ENCODE measurements at places on chromosomes 16 and 17.

DNA sequence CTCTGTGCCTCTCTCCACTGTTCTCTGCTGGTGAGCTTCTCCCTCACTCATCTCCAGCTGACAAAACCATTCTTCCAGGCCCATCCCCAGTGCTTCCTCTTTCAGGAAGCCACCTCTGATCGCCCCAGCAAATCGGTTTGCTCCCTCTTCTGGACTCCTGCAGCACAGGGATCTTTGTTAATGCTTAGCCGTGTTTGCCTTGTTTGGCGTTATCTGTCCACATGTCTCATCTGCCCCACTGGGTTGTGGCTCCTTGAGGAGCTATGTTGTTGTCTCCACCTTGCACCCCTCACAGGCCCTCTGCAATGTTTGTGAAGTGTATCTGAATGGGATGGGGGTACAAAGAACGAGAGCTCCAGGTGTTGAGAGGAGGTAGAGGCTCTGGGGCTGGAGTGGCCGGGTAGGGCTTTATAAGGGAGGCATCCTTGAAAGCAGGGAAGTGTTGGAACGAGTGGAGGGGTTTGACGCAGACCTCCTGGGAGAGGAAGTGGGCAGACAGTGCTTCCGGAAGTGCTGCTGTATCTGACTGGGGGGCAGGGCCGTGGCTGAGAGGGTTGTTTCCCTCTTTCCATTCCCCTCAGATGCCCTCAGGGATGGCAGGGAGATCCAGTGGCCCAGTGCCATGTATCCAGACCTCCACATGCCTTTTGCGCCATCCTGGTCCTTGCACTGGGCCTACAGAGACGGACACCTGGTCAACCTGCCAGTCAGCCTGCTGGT, 27.8 kb downstream of the CASKIN2 start:
- peak; percentile 22 for DNase-seq

DNA sequence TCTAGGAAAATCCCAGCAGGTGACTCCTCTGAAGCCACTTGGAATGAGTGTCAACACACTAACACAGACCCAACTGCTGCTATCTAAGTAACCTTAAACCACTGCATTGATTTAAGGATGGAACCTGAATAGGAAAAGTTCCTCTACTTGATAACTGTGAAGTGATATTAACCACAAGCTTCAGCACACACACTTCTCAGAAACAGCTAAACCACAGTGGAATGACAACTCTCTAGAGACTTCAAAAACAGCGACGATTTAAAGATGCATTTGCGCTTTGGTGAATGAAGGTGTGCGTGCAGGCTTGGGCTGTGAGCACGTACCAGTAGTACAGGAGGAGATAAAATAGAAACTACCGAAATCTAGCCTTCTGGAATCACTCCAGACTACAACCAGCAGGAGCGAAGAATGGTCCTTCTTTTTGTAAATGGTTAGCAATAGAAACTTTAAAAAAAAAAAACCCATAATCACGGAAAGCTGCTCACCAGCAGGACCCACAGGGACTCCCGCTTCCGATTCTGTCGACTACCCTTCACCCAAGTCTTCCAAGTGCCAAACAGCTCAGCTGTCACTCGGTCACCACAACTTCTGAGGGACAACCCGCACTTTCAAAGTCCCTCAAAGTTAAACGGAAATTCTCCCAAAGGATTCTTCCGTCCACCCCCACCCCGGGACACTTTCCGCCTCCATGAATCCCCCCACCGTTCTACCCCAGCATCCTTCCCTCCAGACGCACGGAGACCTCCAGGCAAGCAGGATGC, 137.7 kb upstream of the CORO6 start:
- peak; percentile 5 for DNase-seq

DNA sequence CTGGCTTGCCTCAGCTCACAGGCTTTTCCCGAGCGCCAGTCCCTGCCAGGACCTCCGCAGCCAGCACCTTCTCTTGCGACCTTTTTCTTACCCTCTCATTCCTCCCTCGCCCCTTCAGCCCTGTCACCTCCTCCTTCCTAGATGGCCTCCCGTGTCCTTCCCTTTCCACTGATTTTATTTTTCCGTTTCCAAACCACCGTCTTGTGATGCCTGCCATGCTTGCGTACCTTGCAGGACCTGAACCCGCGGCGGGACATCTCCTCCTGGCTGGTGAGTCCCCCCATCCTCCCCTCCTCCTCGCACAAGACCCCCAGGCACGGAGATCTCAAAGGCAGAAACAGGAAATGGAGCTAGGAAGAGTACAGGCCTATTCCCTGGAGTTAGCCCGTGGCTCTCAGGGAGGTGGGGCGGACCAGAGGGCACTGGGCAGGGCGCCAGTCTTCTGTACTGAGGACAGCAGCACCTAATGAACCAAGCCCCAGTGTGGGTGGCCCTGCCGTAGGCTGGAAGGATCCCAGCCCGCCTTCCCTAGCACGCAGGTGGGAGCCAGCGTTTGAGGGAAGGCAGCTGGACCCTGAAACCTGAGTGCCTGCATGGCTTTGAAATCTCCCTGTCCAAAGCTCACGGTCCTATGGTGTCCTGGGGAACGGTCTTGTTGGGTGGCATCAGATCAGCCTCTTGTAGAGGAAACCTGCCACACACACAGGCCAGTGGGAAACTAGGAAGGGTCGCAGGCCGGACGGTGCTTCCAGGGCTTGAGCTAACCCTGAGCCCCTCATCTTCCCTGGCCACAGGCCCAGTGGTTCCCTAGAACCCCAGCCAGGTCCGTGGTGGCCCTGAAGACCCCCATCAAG, 612 bp downstream of the CISD3 start:
- no peak for DNase-seq

- DNase-seq = no peak
Observed at GRCh38 chr17:66634193-66634592, 200.7 kb upstream of the CACNG5 start.

GRCh38 chr16:28542646-28543045, 3.9 kb upstream of the NUPR1 start:
- no peak for DNase-seq

DNA sequence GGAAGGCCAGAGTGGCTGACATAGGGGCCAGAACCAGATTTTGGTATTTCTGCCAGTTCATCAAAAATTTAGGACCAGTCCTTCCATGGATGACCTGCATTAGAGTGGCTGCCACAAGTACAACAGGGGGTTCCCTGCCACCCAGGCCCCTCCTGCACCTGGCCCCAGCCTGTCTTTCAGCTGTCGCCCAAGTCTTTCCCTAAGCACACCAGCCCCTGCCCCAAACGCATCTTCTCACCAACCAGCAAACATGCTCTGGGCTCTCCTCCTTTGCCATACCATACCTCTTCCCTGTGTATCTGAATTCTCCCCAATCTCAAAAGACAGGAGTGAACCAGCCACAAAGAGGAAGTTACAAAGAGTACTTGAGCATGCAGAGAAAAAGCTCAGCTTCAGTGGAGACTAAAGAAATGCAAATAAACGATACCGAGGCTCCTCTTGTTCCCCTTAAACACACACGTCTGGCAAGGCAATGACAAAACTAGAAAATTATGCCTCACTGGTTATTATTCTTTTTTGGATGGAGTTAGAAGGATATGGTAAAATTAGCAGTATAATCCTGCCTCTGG, 130.6 kb downstream of the DYNLRB2 start:
- DNase-seq = no peak

DNA sequence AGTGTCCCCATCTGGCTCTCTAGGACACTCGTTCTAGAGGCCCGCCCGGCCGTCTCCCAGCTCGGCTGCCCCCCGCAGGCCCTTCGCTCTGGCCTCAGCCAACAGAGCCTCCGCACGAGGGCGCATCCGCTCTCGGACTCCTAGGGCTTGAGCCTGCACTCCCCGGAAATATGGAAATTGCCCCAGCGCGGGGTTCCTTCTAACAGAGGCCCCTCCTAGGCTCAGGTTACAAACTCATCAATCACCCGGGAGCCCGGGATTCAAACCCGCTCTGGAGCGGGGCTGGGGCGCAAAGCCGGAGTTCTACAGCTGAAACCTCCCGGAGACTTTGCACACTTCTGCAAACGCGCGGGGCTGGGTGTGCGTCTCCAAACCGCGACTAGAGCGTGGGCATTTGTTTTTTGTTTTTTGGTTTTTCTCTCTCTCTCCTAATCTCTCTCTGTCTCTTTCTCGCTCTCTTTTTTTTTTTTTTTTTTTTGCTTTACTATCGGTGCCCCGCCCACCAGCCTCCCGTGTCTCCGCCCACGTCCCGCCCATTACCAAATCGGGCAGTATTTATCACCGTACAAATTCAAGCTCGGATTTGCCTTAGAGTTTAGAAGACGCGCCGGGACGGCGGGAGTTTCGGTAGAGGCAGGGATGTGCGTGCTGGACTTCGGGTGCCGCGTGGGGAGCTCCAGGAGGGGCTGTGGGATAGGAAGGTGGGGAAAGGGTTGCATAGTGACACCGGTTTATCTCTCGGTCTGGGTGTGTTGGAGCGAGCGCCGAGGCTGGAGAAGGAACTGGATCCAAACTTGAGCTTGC, 2.4 kb upstream of the FOXL1 start:
- no peak for DNase-seq

DNA sequence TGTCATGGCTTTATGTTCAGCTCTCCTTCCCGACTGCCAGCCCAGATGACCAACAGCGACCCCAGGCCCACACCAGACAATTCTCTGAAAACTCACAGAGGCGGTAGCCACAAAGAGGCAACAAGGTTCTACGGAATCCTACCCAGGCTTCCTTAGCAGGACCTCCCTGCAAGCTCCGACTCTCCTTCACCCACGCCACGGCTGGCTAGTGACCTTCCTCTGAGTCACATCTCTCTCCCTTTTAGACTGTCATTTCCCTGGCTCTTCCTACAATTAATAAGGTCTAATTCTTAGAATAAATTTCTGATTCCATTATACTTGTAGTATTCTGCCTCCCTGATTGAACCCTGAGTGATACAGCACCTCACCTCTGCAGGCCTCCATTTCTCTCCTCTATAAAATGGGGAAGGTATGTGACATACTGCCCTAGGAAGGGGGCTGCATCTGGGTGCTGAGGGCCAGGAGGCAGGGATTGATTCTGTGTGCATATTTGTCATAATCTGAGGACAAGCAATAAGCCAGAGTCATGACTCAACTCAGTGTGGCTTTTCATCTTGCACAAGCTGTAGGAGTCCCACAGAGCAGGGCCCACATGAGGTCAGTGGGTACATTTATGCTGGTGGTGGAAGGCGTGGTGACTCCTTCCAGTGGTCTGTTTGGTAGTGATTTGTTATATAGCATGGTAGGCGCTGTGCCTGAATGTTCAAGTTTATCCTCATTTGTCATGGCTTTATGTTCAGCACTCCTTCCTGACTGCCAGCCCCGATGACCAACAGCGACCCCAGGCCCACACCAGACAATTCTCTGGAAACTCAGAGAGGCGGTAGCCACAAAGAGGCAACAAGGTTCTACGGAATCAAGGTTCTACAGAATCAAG, 46.2 kb downstream of the SMPD3 start:
- DNase-seq = no peak

GRCh38 chr17:8408371-8408770, 10.7 kb upstream of the RNF222 start:
- DNase-seq = no peak

DNA sequence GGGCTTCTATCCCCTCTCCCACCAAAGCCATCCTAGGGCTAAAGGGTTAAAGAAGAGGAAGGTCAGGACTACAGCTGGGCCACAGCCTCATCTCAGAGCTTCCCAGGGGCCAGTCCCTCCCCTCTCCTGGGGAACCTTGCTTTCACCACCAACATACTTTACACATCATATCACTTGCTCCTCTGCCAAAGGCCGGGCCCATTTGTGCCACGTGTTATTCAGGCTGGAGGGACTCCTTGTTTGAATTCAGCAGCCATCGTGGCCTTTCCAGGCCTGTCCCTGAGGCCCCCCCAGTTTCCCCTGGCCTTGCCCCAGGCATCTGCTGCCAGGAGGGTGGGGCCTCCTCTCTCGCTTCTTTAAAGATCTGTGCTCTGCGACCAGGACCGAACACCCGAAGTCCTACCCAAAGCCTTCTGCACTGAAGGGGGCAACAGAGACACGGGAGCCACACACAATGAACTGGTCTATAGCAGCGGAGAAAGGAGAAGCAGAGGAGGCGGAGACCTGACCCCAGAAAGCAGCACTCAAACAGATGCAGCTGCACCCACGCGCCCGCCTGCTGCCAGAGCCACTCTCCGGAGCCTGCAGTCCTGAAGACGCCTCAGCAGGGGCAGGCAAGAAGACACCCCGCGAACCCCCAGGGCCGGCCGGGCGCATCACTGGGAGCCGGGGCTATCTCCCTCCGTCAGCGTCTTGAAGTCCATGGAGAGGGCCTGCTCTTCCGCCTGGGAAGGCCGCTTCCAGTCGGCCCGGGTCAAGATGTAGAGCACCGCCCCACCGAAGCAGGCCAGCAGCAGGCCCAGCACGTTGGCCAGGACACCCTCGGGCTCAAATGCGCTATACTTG, 12.1 kb downstream of the CYB561 start:
- no peak for DNase-seq

DNA sequence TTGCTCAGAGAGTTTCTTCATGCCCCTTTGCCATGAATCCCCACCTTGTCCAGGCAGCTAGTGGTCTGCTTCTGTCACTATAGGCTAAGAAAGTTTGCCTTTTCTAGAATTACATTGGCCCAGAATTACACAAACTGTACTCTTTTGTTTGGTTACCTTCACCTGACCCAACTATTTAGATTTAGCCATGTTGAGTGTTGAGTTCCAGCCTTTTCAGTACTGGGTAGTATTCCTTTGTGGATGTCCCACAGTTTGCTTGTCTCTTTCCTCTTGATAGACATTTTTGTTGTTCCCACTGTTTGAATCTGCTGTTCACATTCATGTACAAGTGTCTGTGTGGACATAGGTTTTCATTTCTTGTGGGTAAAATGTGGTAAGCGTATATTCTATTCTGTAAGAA, 22.3 kb downstream of the USP10 start:
- DNase-seq = no peak

- no peak for DNase-seq
Observed at GRCh38 chr16:84607694-84608093, 10.2 kb downstream of the COTL1 start.

- DNase-seq = no peak
Observed at GRCh38 chr17:81471818-81472456, 40.7 kb downstream of the ACTG1 start.

DNA sequence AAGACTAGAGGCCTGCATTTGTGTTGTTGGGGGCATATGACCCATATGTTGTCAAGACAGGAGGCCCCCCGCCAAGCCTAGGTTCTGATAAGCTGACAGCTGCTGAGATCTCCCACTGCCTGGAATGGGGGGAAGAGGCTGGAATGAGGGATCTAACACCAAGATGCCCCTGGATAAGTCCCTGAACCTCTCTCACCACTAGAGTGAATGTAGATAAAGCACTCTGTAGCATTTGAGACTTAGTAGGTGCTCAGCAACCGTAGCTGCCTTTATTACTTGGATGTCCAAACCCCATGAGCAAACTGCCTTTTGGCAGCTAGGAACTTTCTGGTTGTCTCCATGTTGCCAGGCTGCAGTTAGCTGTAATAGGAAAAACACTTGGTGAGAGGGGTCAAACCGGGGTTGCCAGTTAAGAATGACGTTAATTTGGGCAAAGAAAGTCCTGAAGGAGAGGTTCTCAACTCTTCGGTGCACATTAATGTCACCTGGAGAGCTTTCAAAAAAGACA, 4.4 kb upstream of the RASL10B start:
- DNase-seq = no peak

DNA sequence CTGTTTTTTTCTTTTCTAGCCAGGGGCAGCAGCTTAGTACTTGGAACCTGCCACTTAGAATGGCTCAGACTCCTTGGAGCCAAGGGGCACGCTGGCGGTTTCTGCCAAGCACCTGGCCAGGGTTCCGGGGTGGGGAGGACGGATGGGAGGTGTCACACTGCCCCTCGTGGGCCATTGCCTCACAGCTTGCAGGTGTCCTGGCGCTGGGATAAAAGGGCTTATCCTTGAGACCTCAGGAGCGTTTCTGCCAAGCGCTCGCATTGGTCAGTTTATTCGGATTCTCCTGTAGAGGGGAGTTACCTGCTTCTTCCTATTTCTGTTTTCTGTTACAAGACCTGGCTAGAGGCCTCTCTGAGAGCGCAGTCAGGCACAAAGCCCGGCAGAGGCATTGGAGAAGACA, 234.6 kb downstream of the MSI2 start:
- no peak for DNase-seq
